ENCODE measurements at places on chromosomes 4 and X.
A peak's percentile ranks its signal among the peaks of the same experiment; 100 is the strongest.

GRCh38 chrX:136147315-136147901 lies at the start of gene FHL1:
Gene FHL1 (plus strand): TSS chrX:136147533.
- peak; percentile 18 for DNase-seq

- no peak for DNase-seq
Measured at GRCh38 chr4:127957105-127957504, 7.9 kb downstream of the MFSD8 start.

- no peak for DNase-seq
Measured at GRCh38 chr4:12293906-12294525, 865.3 kb upstream of the HS3ST1 start.

DNA sequence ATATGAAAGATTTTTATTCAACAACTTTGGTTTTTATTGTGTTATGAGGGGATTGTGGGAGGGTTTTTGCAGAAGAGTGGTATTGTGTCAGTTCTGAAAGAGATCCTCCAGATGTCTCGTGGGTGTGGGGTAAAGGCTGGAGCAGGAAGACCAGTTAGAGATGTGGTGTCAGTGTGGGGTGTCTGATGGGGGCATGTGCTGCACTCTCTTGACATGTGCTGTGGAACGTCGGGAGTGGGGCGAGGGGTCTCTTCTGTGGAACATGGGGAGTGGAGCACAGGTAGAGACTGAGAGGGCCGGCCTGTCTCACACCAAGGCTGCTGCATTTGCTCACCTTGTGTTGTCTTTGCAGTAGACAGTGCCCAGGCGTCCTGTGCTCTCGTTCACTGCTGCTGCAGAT lies 37.6 kb downstream of the FAM193A start:
- DNase-seq: no peak

- DNase-seq: no peak
Measured at GRCh38 chr4:86977621-86978184, 42.9 kb downstream of the AFF1 start.

DNA sequence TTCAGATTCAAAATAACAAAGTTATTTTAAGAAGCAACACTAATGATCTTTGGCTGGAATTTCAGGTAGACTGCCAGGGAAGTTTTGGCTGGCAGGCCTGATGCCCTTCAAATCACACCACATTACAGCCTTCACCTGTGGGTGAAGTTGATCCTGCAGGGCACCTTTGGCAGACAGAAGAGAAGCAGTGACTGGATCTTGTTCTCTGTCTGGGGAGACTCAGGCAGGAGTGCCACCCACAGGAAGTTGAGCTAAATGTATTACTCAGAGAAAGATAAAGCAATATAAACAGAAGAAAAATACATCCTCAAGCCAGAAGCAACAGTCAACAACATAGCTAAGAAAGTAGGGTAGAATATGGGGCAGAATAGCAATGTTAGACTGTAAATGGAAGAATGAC lies 12.8 kb upstream of the CFAP299 start:
- DNase-seq: no peak

DNA sequence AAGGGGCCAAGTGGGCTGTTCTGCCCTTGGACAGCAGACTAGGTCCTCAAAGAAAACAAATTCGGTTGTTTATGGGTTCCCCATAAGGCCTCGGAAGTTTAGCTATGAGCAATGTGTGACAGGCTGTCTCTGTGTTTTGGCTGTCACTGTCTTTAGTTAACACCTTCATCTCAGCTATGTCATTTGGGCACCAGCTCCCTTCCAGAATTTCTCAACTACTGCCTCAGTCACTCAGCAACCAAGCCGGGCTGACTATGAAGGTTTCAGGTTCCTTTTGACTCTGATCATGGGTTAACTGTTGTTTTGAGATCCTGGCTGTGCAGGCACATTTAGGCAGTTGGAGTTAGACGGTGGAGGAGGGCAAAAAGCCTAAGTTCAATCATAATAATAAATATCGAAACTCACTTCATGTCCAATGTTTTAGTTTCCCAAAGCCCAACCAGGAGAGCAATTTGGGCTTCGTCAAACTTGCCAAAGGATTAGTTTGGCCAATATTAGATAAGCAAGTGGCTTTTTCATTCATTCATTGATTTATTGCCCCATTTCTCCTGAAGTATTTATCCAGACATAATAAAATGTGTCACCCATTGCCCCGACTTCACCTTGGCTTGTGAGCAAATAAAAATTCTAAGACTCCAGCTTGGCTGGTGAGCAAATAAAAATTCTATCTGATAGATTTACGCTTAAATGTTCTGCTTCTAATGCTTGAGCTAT lies 9.1 kb upstream of the PAGE1 start:
- DNase-seq: peak; percentile 8

DNA sequence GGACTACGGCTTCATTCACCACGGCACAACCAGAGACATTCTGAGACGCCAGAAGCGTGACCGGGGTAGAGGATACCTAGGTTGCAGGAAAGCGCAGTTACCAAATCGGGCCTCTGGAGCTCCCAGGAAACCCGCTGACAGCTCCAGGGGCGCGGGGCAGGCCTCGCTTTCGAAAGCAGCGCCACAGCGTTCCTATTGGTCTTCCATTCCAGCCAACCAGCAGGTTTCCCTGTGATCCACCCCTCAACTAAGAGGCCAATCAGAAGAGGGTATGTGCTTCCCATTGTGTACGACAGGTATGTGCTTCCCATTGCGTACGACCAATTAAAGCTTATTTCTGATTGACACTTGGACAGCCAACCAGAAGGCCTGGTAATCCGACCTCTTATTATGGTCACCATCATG lies 14.9 kb downstream of the SNX12 start:
- DNase-seq: peak; percentile 9

- no peak for DNase-seq
Measured at GRCh38 chr4:109801099-109801789, 555 bp downstream of the CFI start.

GRCh38 chr4:139668658-139669201 lies 3.1 kb downstream of the MGST2 start:
- no peak for DNase-seq

- no peak for DNase-seq
Measured at GRCh38 chr4:24672880-24673279, 88.5 kb upstream of the DHX15 start.

DNA sequence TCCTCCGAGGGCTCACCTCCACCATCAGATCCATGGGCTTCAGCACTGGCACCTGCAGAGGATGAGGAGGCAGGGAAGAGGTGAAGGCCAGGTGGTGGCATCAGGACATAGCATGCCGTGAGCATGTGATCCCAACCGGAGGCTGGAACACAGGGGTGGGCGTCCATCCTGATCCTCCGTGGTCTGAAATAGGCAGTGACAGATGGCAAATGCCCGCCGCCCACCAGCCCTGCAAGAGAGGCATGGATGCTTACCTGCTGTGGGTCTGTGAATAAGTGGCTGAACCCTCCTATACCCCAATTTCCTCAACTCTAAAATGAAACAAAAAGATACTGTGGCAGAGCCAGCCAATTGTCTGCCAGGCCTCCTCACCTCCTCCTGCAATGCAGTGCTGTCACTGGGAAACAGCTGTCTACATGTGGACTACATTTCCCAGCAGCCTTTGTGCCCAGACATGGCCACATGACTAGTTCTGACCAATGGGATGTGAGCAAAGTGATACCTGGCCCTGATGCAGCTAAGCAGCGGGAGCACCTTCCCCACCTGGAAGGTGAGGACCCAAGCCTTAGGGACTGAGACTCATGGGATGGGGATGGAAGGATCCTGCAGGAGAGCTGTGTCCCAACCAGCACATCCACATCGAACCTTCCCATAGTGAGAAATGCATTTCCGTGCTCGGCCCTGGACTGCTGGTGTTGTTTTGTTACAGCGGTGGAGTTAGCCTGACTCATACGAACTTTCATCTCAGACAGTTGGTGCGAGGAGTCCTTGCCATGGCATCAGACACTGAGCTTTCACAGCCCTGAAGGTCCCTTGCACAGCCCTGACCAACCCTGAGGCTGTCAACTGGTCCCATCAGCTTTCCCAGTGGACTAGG lies 99.5 kb downstream of the PPP2R2C start:
- peak; percentile 11 for DNase-seq

- DNase-seq: no peak
Measured at GRCh38 chr4:20544645-20545044, 155.6 kb upstream of the PACRGL start.

DNA sequence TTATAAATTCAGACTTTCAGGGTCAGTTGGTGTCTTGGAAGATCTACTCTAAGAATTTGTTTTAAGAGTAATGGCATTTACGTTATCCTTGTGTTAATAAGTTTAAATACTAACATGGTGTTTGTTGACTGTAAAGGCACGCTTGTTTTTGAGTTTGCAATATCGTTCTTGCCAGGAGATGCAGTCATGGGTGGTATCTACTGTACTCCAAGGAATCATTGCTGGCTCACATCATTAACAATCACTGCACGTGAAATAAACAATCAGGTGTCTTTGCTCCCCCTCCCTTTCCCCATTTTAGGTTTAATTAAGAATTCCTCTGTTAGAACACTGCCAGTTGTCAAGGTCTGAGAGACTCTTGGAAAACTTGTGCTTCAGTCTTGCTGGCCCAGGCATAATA lies 1.6 kb downstream of the HHIP start:
- no peak for DNase-seq

GRCh38 chrX:45557387-45557786 lies 356.7 kb upstream of the DIPK2B start:
- no peak for DNase-seq

GRCh38 chr4:38620527-38621027 lies 43.4 kb upstream of the KLF3 start:
- no peak for DNase-seq

DNA sequence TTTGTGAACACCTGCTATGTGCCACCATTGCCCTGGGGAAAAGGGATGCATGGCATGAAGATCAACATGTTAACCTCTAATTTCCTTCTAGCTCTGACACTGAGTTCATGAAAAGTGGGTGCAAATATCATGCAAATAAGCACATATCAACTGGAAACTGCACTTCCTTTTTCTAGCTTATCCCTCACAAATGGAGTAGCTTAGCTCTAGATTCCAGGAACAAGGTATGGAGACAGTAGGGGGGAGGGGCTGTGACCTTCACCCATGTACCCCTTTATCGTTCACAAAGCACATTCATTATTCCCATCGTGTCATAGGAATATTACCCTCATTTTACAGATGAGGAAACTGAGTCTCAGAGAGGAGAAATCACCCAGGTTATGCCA lies 37.4 kb downstream of the STARD8 start:
- DNase-seq: no peak

- no peak for DNase-seq
Measured at GRCh38 chrX:96771486-96771885, 86.8 kb downstream of the DIAPH2 start.

DNA sequence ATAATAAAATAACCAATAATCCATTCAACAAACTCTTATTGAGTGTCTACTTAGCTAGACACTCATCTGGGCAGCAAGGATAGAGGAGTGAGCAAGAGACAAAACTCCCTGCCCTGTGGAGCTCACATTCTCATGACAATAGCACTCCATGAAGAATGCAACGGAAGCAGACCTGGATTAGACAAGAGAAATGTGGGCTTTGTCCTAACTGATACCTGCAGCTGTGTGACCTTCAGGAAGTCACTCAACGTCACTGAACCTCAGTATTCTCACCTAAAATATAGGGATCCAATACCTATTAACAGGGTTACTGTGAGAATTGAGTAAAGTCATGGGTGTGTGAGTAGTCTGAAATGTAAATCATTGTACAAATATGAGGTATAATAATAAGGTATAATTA lies 61.2 kb downstream of the NDNF start:
- DNase-seq: no peak
